ENCODE measurements at places on chromosomes 13 and 19.

GRCh38 chr19:46875234-46875633 is 14.4 kb downstream of the ARHGAP35 start:
- DNase-seq: no peak

- DNase-seq: no peak
These were observed 2.0 kb upstream of the SELENOV start for GRCh38 chr19:39512988-39513387.

- DNase-seq: no peak
These were observed 4.5 kb upstream of the ZNF175 start for GRCh38 chr19:51566489-51567100.

DNA sequence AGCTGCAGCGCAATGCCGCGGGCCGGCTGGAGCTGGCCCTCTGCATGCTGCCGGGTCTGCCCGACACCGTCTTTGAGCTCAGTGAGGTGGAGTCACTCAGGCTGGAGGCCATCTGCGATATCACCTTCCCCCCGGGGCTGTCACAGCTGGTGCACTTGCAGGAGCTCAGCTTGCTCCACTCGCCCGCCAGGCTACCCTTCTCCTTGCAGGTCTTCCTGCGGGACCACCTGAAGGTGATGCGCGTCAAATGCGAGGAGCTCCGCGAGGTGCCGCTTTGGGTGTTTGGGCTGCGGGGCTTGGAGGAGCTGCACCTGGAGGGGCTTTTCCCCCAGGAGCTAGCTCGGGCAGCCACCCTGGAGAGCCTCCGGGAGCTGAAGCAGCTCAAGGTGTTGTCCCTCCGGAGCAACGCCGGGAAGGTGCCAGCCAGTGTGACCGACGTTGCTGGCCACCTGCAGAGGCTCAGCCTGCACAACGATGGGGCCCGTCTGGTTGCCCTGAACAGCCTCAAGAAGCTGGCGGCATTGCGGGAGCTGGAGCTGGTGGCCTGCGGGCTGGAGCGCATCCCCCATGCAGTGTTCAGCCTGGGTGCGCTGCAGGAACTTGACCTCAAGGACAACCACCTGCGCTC is 3.8 kb upstream of the MAP2K7 start:
- DNase-seq: no peak

DNA sequence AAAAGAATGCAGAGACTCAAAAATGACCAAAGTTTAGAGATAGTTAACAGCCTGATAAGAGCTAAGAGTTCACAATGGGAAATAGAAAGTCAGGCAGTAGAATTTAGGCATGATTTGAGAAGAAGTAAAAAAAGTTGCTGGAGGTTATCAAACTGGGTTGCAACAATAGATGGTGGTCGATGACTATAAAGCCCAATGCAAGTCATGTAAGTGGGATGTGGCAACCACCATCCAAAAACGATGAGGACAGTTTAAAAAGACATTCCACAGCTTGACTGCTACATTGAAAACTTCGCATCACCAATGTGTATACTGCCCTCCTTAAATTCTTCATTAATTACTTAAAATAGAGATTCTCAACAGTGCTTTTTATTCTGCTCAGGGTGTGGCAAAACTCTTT is 19.7 kb downstream of the ELF1 start:
- DNase-seq: no peak

DNA sequence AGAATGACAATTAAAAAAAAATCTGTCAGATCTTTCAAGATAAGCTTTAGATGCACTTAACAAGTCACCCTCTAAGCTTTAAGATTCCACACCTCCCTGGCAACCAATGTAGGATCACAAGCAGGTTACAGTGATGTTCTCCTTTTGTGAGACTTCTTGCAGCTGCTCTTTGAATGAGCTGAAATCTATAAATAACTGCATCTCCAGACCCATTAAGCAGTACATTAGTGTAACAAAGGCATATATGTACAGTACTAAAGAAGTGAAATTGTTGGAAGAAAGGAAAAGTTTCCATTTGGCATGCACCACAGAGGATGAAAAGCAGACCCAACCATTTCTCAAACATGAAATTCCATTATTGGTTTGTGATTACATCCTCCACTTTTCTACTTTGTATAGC is 364.7 kb downstream of the ENOX1 start:
- no peak for DNase-seq

- DNase-seq: no peak
These were observed 17.9 kb downstream of the ZNF700 start for GRCh38 chr19:11942843-11943108.

- DNase-seq: no peak
These were observed 985 bp upstream of the KCNK6 start for GRCh38 chr19:38318660-38319059.

GRCh38 chr13:61148691-61149315 is 266.8 kb downstream of the PCDH20 start:
- no peak for DNase-seq

DNA sequence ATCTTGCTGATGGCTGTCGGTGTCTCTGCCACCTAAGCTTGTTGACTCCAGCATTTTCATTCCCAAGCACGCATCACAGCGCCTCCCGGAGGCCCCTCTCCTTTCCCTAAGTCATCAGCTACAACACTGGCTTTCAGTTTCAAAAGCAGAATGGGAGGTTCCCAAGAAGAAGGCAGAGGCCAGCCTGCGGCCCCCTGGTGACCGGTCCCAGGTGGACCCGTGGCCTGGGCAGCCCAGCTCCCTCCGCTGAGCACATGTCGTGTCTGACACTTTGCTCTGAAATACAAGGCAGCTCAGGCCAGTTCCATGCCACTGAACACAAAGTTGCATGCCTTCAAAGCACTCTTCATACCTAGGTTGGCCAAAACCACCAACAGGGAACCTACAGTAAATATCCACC is 8.5 kb downstream of the MLLT1 start:
- DNase-seq: no peak

- DNase-seq: no peak
These were observed 185.1 kb downstream of the PRR20E start for GRCh38 chr13:57352114-57352513.

GRCh38 chr19:10744801-10745293 is 27.0 kb downstream of the DNM2 start:
- DNase-seq: no peak

- no peak for DNase-seq
These were observed 3.6 kb upstream of the DNAJC15 start for GRCh38 chr13:43019811-43020210.

GRCh38 chr19:11995174-11995573 is 30.3 kb downstream of the ZNF763 start:
- DNase-seq: no peak

- DNase-seq: no peak
These were observed 8.6 kb downstream of the NPAS1 start for GRCh38 chr19:47028195-47028601.

- DNase-seq: no peak
These were observed 475.8 kb downstream of the FOXO1 start for GRCh38 chr13:40190641-40191100.

GRCh38 chr13:68523838-68524424 is 1293.8 kb upstream of the PCDH9 start:
- DNase-seq: no peak

DNA sequence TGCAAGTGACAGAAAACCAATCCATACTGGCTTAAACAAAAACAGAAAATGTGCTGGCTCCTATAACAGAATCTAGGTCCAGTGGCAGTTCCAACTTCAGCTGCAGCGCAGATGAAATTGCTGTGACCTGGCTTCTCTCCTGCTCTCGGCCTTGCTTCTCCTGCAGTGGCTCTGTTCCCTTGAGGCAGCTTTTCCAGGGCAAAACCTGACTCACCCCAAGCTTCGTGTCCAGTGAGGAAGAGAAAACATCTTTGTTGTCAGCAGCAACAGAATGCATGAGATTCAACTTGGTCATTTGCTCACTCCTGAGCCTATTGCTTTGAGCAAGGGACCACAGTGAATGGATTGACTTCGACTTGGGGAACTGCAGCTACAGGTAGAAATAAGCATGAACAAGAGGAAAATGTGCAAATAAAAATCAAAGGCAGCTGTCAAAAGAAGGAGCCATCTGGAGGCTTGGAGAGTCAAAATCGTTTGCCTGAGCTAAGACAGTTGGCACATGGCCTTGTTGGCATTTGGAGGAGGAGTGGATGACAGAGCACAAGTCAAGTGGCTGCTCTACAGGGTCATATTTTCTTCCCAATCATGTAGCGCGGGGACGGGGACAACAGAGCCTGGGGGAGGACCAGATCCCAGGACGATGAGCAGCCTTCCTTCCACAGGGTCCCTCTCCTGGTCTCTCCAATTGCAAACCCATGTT is 523.4 kb downstream of the FGF9 start:
- DNase-seq: no peak

GRCh38 chr13:45332831-45333219 is 8.2 kb downstream of the TPT1 start:
- no peak for DNase-seq

DNA sequence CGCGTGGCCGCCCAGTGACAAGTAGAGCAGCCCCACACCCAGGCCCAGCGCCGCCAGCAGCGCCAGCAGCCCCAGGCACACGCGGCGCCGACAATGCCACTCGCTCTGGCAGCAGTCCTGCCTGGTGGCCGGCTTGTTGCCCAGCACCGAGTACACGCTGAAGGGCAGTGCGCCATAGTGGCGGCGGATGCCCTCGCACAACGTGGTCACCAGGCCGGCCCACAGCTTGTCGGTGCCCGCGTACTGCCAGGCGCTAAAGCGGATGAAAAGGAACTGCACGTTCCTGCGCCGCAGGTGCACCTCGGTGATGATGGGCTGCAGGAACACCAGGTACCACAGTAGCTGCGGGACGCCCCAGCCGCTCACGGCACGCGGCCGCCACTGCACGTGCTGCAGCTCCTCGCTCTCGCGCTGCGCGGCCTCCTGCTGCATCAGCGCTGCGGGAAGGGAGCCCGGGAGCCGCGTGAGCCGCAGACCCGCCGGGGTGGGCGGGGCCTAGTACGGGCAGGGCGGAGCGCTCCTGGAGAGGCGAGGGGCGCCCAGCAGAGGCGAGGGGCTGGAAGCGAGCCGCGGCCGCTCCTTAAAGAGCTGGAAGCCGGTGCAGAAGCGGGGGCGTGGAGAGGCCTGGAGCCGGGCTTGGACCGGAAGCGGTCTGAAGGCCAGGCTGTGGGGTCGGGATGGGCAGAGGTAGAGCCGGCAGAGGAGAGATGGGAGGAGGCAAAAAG is 7.3 kb downstream of the NKPD1 start:
- no peak for DNase-seq

DNA sequence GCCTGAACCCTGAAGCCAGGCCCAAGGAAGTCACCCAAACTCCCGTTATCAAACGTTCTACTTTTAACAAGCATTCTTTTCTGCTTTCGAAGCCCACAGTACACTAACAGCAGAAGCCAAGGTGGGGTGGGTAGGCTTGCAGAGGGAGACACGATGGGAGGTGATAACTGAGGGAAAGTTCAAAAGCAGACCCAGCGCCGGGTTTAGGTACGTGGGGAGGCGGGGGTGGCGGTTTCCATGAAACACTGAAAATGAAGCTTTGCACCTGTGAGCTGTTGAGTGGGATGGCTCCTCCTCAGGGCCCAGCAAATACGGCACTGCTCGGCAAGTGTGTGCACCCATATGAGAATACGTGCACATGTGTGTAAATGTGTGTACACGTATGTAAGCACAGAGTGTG is 49.8 kb downstream of the KLF2 start:
- no peak for DNase-seq

GRCh38 chr19:2586196-2586595 is 110.3 kb downstream of the GADD45B start:
- DNase-seq: no peak

GRCh38 chr13:31965361-31966066 is 66.1 kb upstream of the FRY start:
- DNase-seq: no peak

DNA sequence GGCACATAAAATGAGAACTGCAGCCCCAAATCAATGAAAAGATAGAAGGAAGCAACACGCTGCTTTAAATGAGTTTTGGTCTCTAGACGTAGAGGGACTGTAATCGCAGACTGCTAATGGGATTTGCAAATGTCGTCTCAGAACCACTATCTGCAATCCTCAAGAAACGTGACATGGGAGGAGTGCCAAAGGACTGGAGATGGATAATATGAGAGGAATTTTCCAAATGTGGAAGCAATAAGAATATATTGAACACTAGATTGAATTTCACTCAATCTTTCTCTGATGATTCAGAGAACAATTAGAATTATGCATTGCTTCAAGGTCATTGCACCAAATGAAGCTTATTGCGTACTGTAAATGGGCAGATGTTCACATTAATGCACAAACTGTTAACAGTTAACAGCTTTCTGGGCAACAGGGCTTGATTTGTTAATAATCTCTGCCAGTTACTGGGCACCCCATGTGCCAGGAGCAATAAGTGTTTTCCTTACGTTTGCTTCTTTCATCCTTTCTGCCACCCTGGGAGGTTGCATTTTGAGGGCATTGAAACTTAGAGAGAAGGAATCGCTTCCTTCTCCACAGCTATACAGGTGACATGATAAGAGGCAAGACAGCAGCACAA is 62.8 kb upstream of the WASF3 start:
- no peak for DNase-seq

GRCh38 chr19:23823952-23824389 is 65.3 kb upstream of the ZNF681 start:
- no peak for DNase-seq

All from NCI-H2107 (cell line).